Caco-2 (cell line): ENCODE measurements at places on chromosomes 13 and 19.

DNA sequence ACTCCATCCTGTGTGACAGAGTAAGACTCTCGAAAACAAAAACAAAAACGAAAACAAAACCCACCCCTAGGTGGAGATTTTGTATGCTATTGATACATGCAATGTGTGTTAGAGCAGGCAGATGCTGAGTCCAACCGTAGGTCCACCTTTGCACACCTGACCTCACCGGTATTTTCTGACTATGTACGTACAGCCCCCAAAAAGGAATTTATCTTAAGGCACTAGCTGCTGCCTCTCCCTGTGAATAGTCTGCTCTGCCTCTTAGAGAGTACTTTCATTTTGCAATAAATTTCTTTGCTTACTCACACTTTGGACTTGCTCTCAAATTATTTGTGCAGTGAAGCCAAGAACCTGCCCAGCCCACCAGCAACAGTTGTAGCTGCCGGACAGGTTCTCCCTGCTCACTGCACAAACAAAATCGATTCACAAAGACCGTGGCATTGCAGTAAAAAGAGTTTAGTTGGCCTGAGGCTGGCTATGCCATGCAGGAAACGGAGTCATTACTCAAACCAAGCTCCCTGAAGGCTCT lies 8.2 kb upstream of the ZNF77 start:
- peak; percentile 83 for DNase-seq

GRCh38 chr13:28355046-28355821 lies 139.7 kb downstream of the FLT1 start:
- no peak for DNase-seq

GRCh38 chr13:28707629-28708427 lies 10.9 kb downstream of the SLC46A3 start:
- DNase-seq, result no peak

DNA sequence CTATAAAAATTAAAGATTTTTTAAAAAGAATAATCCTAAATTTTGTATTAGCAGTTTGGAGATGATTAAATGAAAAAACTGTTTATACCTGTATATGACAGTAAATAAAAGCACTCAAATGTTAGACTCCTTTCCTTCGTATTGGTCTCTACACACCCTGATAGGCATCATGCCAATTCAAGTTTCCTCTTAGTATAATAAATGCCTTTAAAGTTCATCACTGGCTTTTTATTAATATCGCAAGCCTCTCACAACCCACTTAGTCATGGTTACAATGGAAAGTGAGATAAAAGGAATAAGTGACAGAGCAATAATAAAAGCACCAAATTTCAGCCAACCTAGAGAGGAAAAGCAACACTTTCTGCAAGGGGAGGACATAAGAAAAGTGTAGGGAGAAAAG lies 102.2 kb downstream of the PIBF1 start:
- no peak for DNase-seq

DNA sequence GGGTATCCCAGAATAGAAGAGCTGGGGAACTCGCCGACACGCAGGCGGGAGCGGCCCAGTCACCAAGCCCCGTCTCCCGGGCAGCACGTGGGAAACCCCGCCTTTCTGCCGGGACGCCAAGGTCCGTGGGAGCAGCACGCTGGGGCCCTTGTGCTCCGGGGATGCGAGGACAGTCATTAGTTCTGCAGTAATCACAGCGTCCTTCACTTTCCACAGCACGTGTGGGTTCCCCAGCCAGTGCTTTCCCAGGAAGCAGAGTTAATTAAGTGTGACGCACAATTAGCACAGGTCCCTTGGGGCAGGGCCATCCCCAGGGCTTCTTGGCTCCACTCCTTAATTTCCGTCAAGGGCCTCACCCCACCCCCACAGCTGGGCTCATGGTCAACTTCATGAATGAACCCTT lies 64.3 kb upstream of the C13orf46 start:
- no peak for DNase-seq

GRCh38 chr19:33396701-33397535 lies 23.4 kb downstream of the CEBPG start:
- DNase-seq, result no peak

DNA sequence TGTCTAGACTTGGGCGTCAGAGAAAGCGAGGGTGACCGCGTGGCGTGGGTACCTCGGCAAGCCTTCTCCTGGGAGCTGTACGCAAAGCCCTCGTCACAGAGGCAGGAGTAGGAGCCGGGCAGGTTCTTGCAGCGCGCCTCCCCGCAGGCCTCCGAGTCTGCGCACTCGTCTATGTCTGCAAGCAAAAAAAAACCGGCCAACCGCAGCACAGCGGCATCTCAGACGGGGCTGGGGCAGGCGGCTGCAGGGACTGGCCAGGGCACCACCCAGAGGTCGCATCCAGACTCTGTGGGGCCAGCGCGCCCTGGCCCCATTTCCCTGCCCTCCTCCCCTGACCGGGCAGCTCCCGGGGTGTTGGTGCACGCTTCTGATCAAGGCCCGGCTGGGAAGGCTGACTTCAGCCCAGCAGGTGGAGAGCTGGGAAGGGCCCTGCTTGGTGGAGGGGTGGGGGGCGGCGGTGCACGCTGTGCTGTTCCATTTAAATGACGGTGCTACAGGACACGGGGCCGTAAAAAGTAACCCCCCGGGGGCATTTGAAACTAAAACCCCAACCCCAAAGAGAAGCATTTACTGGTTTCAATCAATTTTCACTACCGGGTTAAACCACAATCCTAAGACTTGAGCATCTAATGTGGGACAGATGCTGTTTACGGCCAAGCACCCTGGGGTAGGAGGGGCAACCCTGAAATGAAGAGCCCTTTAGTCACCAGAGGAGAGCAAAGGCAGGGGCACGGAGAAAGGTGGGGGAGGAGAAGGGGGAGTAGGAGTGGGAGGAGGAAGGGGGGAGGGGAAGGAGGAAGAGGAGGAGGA lies 28.2 kb downstream of the GAS6 start:
- no peak for DNase-seq

- no peak for DNase-seq
These were observed 380.8 kb upstream of the SPRY2 start for GRCh38 chr13:80721689-80722088.

GRCh38 chr13:36082396-36082795 lies 48.8 kb downstream of the DCLK1 start:
- no peak for DNase-seq

DNA sequence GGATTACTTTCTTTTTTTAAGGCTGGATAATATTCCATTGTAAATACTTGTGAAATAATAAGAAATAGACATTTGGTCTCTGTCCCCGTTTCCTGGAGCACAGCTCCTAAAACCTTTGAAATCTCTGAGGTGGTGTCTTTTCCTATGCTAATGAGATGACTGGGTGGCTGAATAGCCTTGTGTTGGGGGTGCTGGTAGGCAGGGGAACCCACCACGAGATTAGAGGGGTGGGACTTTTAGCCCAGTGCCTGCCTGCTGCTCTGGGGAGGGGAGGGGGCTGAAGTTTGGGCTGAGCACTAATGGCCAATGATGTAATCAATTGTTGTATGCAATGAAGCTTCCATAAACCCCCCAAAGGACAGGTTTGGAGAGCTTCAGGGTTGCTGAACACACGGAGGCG lies 175.7 kb downstream of the FGF9 start:
- DNase-seq, result no peak

DNA sequence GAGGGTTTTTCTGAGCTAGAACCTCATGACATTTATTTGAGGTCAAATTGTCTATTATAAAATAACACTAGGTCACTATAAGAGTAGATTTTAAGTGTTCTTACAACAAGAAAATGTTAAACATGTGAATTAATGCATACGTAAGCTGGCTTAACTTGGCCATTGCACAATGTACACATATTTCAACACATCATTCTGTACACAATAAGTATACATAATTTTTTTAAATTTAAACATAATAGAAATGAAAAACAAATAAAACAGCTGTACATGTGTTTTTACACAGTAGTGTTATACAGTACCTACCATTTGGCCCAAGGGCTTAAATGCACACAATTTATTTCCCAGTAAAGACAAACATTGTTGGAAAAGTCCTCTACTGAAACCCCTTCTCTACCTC lies 269.9 kb downstream of the DACH1 start:
- no peak for DNase-seq

DNA sequence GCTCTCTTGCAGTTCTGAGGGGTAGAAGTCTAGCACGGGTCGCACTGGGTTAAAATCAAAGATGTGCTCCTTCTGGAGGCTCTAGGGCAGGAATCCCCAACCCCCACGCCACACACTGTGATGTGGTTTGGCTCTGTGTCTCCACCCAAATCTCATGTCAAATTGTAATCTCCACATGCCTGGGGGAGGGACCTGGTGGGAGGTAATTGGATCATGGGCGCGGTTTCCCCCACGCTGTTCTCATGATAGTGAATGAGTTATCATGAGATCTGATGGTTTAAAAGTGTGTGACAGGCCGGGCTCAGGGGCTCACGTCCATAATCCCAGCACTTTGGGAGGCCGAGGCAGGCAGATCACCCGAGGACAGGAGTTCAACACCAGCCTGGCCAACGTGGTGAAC lies 26.6 kb upstream of the CALM3 start:
- no peak for DNase-seq
